ENCODE measurements at places on chromosomes 13 and 19.

GRCh38 chr13:100399455-100399854 is 189.1 kb downstream of the GGACT start:
- no peak for DNase-seq

DNA sequence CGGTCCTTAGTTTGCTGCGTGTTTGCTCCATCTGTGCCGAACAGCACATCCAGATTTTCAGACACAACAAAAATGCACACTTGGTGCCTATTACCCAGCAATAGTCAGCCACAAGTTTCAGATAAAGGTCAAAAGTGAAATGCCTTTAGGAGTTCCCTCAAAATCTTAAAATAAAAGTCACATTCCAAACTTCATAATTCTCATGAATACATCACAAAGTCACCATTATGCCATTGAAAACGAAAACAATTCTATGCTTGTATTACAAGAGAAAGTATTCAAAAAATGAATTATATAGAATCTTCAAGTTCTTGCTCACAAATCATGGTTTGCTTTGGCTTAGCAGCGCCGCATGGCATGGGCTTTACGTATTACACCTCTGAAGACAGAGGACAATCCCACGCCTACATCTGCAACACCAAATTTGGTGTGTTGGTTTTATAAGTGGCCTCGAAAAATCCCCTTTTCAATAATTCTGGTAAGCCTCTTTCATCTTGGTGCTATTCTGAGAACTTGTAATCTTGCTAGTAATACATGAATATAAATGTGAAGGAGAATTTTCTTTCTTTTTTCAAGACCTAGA is 26.6 kb downstream of the COL4A1 start:
- DNase-seq, result no peak

DNA sequence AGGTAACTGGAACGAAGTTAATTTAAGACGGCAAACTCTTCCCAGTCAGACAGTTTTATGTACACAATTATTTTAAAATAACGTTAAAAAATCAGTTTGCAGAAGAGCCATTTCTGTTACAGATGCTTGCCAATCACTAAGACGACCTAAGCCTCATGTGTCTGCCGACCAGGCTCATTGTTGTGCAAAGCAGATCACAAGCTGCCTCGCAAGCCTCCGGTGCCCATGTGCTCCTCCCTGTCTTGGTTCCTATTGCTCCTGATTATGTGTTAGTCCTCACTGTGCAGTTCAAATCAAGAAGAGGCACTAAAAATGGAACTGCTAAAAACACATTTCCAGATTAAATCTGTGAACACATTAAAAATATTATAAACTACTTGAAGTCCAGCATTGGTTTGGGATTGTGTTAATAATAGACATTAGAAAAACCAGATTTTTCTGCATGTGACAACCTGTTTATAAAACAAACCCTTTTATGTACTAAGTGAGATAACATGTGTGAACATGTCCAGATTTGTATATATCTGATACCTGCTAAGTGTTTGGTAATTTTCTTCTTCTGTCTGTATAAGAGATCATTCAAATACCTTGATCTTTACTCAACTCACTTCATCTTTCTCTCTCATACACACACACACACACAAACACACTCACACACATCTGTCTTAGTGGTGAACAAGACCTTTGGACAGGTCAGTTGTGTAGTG is 81.9 kb upstream of the SLC15A1 start:
- no peak for DNase-seq

- peak; percentile 15 for DNase-seq
Observed at GRCh38 chr13:24272452-24273161, 36.8 kb upstream of the C1QTNF9 start.

DNA sequence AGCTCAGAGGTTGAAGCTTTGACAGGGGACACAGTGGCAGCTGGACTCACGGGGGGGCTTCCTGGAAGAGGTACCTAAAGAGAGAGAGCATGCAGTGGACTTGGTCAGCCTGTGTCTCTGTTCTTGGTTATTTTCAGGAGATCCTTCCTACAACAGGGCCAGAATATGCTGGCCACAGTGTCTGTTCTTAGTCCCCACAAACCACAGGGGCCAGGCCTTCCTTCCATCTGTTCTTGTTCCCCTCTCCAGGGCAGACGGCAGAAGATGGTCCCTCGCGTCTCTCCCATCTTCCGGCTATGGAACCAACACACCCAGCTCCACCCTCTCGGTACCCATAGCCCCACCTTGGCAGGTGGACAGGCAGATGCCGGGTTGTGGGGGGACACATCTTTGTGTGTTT is 24.8 kb downstream of the MAST3 start:
- no peak for DNase-seq

DNA sequence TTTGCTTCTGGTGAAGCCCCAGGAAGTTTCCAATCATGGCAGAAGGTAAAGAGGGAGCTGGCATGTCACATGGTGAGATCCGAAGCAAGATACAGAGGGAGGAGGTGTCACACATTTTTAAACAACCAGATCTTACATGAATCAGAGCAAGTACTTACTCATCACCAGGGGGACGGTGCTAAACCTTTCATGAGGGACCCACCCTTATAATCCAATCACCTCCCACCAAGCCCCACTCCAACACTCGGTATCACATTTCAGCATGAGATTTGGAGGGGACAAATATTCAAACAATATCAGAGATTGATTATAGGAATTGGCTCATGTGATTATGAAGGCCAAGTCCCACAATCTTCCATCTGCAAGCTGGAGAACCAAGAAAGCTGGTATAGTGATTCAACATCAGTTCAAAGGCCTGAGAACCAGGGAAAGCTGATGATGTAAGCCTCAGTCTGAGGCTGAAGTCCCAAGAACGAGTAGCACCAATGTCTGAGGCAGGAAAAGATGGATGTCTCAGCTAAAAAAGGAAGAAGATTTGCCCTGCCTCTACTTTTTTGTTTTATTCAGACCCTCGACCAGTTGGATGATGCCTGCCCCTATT is 58.6 kb upstream of the WDFY2 start:
- DNase-seq, result no peak

DNA sequence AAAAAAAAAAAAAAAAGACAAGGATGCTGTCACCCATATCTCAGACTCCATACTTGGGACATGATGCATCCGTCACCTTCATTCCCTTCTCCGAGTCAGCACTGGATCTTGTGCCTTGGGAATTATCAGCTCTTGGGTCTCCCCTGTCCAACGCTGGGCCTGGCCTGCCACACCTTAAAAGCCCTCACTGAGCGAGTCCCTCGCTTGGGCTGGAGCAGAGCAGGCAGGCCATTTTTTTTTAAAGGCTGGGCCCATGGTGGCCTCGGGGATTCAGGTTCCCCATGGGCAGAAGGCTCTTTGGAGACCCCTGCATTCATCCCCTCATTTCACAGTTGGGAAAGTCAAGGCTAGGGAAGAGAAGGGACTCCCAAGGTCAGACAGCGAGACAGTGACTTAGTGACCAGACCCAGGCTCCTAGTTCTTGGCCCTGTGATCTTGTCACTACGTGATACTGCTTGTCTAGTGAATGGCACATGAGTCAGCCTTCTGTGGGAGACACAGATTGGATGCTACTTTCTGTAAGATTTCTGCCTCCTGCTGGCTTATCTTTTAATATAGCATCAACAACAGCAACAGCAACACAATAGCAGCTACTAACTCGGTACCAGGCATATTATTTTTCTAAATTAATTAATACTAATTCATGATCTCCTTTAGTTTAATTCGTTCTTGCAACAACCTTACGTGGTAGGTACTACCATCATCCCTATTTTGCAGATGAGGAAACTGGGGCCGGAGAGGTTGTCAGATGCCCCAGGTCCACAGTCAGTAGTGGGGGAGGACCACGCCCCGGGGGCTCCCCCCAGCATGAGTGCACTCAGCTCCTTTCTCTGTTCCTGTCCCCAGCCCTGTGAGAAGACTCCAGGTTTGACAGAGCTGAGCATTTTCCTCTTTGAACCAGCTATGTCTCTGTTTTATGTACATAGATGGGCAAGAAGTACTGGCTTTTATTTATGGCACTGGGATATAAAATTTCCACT is 27.4 kb upstream of the ZNF536 start:
- DNase-seq, result no peak

- DNase-seq, result peak; percentile 74
Observed at GRCh38 chr19:49142866-49143335, 12.3 kb downstream of the HRC start.

DNA sequence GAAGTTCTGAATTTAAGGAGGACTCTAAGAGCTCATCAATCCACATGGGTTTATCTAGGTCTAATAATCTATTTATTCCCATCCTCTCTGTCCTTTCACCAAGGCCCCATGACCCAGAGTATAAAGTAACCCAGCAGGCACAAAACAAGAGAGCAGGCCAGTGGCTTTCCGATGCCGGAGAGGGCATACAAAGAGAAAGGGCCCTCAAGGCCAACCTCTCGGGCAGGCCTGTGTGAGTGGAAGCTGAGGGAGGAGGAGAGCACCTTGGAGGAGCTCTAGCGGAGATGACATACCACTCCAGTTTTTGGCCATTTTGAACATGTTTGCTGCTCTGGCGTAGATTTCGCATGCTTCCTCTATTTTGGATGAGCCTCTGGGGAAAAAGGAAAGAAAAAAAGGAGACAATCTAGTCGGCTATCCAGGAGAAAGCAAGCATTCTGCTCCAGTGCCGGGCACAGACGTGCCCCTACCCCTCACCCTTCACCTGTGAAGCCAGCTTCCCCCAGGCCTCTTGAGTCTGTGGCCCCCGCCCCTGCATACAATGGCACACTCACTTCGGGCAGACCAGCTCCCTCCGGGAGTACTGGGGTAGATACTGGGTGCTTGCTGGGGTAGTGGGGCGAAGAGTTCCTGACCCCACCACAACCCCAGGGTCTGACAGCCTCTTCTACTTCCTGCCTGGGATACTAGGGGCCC is 11.6 kb downstream of the NAPA start:
- no peak for DNase-seq

GRCh38 chr13:21399741-21400140 is 59.4 kb downstream of the ZDHHC20 start:
- peak; percentile 35 for DNase-seq

- peak; percentile 50 for DNase-seq
Observed at GRCh38 chr19:41427647-41428480, 690 bp upstream of the B3GNT8 start.

- DNase-seq, result no peak
Observed at GRCh38 chr13:113665597-113666328, 1.3 kb upstream of the GRK1 start.

- DNase-seq, result no peak
Observed at GRCh38 chr13:50644081-50644871, 199.2 kb downstream of the DLEU7 start.

GRCh38 chr13:49938921-49939320 is 2.8 kb upstream of the SPRYD7 start:
- no peak for DNase-seq

DNA sequence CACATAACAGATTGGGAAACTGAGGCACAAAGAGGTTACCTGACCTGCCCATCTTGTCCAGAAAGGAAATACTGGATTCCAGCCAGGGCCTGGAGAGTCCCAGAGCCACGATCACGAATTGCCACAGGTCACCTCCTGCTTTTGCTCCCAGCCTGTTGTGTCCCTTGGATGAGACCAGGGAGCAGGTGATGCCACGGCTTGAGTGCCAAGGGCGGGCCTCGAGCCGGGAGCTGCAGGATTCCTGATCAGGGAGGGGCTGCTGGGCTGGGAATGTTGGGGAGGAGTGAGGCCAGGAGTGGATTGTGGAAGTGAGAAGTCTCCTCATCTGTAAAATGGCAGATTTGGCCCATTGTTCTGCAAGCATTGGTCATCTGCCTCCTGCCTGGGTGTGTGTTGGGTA is 29.4 kb downstream of the DNM2 start:
- DNase-seq, result no peak

DNA sequence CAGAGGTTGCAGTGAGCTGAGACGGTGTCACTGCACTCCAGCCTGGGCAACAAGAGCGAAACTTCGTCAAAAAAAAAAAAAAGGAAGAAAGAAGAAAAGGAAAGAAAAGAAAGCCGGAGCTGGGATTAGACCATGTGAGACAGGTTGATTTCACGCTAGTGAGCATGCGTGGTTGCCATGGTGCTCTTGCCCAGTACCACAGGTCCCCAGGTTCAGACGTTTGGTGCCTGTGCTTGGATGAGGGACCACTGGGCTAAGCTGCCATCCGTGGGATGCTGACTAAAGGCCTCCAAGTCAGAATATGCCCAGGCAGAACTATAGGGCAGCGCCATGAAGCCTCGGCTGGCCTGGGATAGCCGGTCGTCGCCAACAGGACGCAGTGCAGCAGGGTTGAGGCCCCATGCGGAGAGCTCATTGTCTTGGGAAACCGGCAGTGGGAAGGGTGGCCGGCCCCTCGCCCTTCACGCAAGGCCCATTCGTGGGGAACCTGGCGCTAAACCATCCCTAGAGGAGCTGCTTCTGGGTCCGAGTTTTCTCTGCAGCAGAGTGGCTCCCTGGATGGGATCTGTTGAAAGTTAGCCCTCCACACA is 7.2 kb upstream of the TEX101 start:
- no peak for DNase-seq

DNA sequence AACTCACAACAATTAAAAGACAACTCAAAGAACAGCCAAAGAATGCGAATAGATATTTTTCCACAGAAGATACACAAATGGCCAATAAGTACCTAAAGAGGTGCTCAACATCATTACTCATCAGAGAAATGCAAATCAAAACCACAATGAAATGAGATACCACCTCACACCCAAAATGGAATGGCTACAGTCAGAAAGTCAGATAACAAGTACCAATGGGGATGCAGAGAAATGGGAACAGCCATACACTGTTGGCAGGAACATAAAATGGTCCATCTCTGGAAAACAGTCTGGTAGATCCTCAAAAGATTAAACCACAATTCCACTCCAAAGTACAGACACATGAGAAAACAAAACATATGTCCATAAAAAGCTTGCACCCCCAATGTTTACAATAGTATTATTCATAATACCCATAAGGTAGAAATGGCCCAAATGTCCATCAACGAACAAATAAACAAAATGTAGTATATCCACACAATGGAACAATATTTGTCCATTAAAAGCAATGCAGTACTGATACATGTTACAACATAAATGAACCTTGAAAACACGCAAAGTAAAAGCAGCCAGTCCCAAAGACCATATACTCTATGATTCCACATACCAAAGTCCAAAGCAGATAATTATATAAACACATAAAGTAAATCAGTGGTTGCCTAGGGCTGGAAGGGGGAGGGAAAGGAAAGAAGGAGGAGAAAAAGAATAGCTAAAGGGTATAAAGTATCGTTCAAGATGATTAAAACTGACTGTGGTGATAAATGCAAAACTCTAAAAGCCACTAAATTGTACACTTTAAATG is 19.6 kb downstream of the USP12 start:
- no peak for DNase-seq
